Activated T-helper 1 cell treated with anti-CD3 and anti-CD28 coated beads, Interleukin-12 subunit alpha, Interleukin-12 subunit beta, Interleukin-2, Interleukin-4 antibody, amounts not matched to agents 30 ng/mL and 10 ng/mL and 1 ng/mL, durations not matched to agents 14 hours and 24 hours and 36 hours (primary cell): ENCODE measurements at places on chromosomes 13 and 19. TPM values are rescaled to one million over a fixed set of nuclear protein-coding genes. Genes with fewer than 3 reads are reported as not detected.

The C1QTNF9B gene
- total RNA-seq, result not detected in 2 replicates

The SHKBP1 gene
- 102 and 113 TPM in 2 replicates for total RNA-seq

The LILRA5 gene
- total RNA-seq, result not detected in 2 replicates

The ATP8B3 gene
- 4.1 and 5.0 TPM in 2 replicates for total RNA-seq

The RASGRP4 gene
- total RNA-seq, result 1.5 and 1.8 TPM in 2 replicates

The AXL gene
- 0.17 and 0.18 TPM in 2 replicates for total RNA-seq

The RRAS gene
- total RNA-seq, result 4.4 and 4.7 TPM in 2 replicates

The SMAD9 gene
- 0.08 TPM in 1 of 2 replicates, not detected in the other for total RNA-seq

The ZNF665 gene
- total RNA-seq, result 1.6 and 2.6 TPM in 2 replicates

The TEX29 gene
- total RNA-seq, result 0.42 and 0.70 TPM in 2 replicates
